Left ventricle myocardium superior (tissue), 1 donor: ENCODE measurements at places on chromosomes 3 and 15. TPM values are rescaled to one million over a fixed set of nuclear protein-coding genes. Genes with fewer than 3 reads are reported as not detected.

Gene IQCF5
- not detected for total RNA-seq

Gene LEKR1
- 0.62 TPM for total RNA-seq

Gene FBXO45
- 9.1 TPM for total RNA-seq

Gene WWTR1
- total RNA-seq, result 40.0 TPM

Gene ARL13B
- 4.5 TPM for total RNA-seq

Gene GUCA1C
- 1.8 TPM for total RNA-seq

Gene NR1I2
- total RNA-seq, result 0.12 TPM

Gene RAB6B
- 51.6 TPM for total RNA-seq

Gene LMAN1L
- 23.5 TPM for total RNA-seq

Gene EBLN2
- total RNA-seq, result 0.69 TPM

Gene SERPINI1
- total RNA-seq, result 5.1 TPM

Gene CEP70
- 22.6 TPM for total RNA-seq

Gene KNG1
- 0.37 TPM for total RNA-seq

Gene FBXO40
- total RNA-seq, result 228 TPM

Gene SLC7A14
- total RNA-seq, result not detected

Gene REC114
- 0.84 TPM for total RNA-seq

Gene AHSG
- not detected for total RNA-seq

Gene UROC1
- not detected for total RNA-seq

Gene ARHGAP31
- 41.7 TPM for total RNA-seq

Gene SLC9C1
- 2.3 TPM for total RNA-seq

Gene VIPR1
- total RNA-seq, result 2.2 TPM

Gene RAD54L2
- total RNA-seq, result 10.4 TPM

Gene CACNA2D2
- total RNA-seq, result 2.8 TPM

Gene B4GALT4
- total RNA-seq, result 11.8 TPM

Gene TMEM45A
- total RNA-seq, result 3.2 TPM

Gene ARL14
- not detected for total RNA-seq

Gene LOXL1
- 12.9 TPM for total RNA-seq

Gene CATSPER2
- total RNA-seq, result 0.82 TPM

Gene CLSTN2
- 4.9 TPM for total RNA-seq

Gene CFAP20DC
- total RNA-seq, result 0.22 TPM

Gene CLCN2
- 3.6 TPM for total RNA-seq

Gene CYP19A1
- total RNA-seq, result 0.55 TPM

Gene PSTPIP1
- 2.4 TPM for total RNA-seq

Gene CNTN4
- 3.2 TPM for total RNA-seq

Gene CORO2B
- total RNA-seq, result 5.9 TPM

Gene ARNT2
- 4.1 TPM for total RNA-seq

Gene SCN11A
- not detected for total RNA-seq

Gene CPB1
- not detected for total RNA-seq

Gene HTR3E
- not detected for total RNA-seq
